H4 (cell line): ENCODE measurements at places on chromosomes 5 and 9. TPM values are rescaled to one million over a fixed set of nuclear protein-coding genes. Genes with fewer than 3 reads are reported as not detected.

The IL7R gene
- total RNA-seq, result 9.0 and 10.6 TPM in 2 replicates

GRCh38 chr5:154967421-154968024 is 26.6 kb downstream of the MRPL22 start:
- no peak for DNase-seq

GRCh38 chr5:8949908-8950307 is 596.0 kb downstream of the SEMA5A start:
- no peak for DNase-seq

DNA sequence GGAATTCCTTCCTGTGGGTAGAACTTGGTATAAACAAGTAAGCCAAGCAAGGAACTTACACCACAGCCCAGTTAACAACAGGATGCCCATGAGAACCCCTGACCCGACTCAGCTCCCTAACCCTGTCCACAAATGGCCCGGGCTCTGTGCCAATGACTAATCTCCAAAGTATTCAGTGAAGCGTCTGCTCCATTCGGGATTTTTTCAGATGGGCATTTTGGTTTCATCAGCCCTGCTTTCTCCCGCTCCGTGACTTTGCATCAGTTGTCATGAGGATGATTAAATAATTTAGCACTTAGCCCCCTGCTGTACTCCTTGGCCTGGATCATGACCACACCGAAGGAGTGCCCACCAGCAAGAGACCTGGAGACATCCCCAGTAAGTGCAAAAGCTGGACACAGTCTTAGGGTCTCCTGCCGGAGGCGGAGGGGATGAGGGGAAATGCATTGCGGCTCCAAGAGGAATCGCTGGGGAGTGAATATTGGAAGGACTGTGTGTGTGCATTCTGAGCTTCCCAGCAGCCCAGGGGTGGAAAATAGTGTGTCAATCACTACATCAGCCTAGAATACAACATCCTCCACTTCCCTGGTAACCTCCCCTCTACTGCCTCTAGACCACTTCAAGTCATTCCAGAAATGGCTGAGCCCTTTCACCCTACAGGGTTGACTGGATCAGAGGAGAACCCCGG is 41.4 kb upstream of the DNAH5 start:
- peak; percentile 83 for DNase-seq

DNA sequence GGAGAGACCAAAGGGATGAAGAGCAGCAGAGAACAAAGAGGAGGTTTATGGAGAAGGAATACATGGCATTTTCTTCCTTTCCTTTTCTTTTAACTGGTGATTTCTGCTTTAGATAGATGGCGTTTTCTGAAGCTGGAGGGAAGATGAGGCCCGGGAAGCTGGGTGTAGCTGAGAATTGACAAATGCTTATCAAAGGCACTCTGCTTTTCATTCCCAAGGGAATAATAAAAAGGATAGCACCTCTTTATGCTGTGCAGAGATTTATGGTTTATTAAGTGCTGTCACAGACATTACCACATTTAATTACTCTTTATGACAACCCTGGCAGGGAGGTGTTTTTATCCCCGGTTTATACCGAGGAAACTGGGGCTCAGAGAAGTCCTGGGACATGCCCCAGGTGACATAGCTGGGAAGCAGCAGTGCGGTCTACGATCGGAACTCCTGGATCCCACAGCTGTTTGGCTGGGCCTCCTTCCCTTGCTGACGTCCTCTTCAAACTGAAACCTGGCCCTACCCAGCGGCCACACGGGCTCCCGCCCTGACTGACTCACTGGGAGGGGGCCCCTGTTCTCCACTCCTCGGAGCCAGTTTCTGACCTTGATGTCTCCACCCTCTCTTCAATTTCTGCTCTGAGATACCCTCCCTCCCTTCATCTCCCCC is 8.2 kb upstream of the EPB41L4B start:
- DNase-seq, result peak; percentile 77

DNA sequence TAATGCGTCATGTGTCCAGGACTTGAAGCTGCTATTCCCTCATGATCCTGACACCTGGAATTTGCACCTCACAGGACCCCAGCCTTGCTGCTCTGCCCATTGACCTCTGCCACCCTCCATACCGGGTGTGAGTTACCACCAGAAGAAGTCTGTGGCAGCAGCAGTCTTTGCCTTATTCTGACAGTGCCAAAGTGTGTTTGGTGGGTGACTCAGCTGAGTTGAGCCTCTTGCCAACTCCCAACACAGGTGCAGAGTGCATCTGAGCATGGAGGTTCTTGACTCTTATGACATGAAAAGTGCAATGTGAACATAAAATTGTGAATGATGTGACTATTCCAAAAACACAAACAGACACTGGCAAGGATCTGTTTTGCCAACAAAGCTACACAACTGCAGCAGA is 1166.5 kb upstream of the CDH18 start:
- DNase-seq, result no peak

The SNCAIP gene
- total RNA-seq, result 0.91 and 1.7 TPM in 2 replicates

DNA sequence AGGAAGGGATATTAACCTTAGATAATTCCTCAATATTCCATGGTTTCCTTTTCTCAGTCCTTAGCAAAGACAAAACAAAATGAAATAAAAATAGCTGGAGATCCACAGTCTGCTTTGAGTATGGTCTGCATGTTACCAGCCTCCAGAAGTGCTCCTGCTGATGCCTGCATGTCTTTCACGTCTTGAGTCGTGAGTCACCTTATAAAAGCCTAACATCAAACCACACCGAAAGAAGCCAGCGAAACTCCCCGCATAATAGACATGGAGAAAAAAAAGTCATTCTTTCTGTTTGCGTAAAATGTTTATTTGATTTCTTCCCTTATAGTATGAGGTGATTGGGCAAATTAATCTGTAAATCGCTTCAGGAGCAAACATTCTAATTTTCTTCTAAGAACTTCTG is 380.5 kb downstream of the SLCO4C1 start:
- DNase-seq, result peak; percentile 93

GRCh38 chr5:82765765-82766164 is 311.4 kb downstream of the TMEM167A start:
- no peak for DNase-seq

The DDX4 gene
- total RNA-seq, result not detected in 2 replicates

- DNase-seq, result no peak
These were observed 27.2 kb upstream of the FCN1 start for GRCh38 chr9:134944916-134945315.

DNA sequence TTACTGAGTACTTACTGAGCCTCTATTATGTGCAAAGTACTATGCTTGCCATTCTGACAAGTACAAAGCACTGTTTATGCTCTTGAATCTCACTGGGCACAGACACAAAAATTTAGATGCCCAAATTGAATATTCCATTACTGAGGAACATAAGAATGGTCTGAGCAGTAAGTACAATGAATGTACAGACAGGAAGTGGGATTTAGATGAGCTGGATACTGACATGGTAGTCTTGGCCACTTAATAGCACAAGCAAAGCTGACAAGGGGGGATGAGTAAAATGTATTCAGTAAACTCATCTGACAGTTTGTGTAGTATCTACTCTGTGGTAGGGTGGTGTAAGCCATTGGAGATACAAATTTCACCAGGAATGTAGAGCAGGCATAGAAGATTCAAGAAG is 132.4 kb downstream of the EFNA5 start:
- no peak for DNase-seq

The PCSK1 gene
- total RNA-seq, result not detected in 2 replicates

GRCh38 chr5:67063791-67064190 is 132.8 kb downstream of the CD180 start:
- peak; percentile 9 for DNase-seq

The TEX10 gene
- 29.4 and 32.7 TPM in 2 replicates for total RNA-seq

DNA sequence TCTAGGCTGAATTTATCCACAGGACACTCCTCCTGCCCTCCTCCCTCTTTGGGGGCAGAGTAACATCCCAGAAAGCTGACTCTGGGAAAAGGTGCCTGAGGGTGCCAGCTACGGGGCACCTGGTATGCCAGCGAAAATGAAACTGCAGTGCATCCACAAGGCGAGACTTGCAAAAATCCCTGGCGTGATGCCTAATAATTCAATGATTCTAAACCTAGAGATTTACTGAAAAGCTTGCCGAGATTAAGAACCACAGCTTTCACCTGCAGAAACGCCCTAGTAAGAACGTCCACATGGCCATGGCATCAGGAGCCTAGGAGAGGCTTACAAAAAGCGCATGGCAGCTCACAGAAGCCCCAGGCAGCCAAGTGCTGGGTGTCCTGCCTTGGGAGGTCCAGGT is 20.9 kb downstream of the CCNJL start:
- DNase-seq, result no peak

DNA sequence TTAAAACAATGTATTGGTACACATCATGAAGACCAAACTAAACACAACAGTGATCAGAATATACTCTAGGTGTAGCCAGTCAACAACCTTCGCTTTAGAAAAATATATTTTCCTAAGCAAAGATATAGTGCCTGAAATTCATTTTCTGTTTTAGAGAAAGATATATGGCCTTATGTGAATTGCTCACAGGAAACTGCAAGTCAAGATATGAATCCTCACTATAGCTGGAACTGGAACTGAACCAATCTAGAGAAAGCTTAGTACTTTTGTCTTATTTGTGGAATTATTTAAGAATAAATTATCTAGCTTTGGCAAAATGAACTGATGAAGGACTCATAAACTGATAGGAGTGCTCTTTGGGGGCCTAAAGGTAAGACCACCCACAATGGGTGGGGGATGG is 27.3 kb downstream of the GZMK start:
- DNase-seq, result no peak

DNA sequence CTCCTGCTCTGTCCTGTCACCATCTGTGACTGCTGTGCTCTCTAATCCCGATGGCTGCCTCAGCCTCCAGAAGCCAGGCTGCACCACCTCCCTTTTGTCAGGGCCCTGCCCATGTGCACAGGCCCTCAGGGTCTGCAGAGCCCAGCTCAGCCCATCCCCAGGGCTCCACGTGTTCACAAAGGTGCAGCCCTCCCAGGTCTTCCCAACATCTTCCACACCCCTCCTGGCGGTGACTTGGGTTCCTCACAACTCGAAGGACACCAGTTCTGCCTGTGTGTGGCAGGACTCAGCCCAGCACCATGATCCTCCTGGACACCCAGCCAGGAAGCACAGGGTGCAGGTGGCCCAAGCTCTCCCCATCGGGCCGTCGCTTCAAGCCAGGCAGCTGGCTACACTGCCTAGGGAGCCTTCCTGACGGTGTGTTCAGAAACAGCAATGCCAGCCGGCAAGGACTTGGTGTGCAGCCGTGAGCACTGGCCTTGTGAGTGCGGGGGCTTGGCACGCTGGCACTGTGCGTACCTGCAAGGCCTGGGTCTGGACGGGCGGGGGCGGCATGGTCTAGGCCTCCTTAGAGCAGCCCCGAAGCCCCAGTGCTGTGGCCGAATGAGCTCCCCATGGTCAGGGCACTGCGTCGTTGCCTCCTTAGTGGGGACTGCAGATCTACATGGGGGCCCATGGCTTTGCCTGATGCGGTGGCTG is 96.1 kb downstream of the MRPL36 start:
- DNase-seq, result peak; percentile 2

- no peak for DNase-seq
These were observed 159.9 kb upstream of the RAI14 start for GRCh38 chr5:34496260-34496691.

DNA sequence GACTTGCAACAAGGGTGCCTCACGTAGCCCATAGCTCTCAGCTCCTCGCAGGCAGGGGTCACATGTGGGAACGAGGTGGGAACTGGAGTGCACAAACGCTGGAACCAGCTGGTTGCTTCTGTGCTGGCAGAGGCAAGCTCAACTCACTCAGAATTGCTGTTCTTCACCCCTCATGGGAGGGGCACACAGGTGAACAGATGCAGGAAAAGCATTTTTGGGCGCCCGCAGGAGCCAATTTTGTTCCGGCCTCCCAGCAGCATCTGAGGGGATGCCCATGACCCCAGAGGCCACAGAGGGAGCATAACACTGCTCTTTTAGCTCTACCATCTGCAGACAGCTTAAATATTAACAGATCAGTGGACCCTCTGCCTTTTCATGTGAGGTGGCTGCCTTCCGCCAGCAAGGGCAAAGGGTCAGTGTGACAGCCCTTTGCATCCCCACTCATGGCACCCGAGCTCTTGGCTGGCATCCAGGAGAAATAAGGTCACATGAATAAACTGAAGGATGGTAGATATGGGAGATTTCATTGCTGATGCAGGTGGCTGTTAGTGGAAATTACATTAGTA is 196.2 kb downstream of the SLCO4C1 start:
- no peak for DNase-seq

GRCh38 chr9:73845539-73845938 is 651.6 kb upstream of the RORB start:
- DNase-seq, result no peak

The FBN2 gene
- total RNA-seq, result 7.6 and 8.8 TPM in 2 replicates

GRCh38 chr9:79883073-79883645 is 311.4 kb downstream of the TLE4 start:
- DNase-seq, result no peak

The PCDHA10 gene
- 0.02 and 0.08 TPM in 2 replicates for total RNA-seq

DNA sequence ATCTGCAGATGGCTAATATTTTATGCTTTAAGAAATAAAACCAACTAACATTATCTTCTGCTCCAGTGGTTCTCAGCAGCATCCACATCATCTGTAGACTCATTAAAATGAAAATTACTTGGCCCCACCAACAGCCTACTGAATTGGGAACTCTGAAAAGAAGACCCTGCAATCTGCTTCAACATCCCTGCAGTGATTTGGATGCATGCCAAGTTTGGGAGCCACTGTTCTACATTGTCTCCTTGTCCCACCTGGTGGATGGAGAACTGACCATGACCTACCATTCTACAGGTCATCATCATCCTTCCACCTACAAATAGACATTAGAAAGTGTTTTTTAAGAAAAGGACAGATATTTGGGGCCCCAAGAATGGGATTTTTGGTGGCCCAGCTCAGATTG is 71.1 kb downstream of the ACER2 start:
- DNase-seq, result no peak

DNA sequence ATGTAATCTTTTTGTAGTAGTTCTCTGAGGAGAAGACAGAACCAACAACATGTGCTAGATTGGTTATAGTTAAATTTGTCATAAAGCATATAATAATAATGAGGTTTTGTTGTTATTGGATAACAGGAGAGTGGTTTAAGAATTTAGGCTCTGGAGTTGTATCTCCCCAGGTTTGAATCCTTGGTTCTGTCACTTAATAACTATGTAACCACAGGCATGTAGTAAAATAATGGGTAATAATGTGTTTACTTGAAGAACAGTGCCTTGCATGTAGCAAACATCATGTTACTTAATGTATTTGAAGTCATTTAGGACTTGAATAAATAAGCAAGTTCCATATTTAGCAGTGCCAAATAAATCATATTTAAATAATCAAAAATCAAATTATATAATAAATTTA is 55.8 kb downstream of the NSD1 start:
- DNase-seq, result no peak

- DNase-seq, result peak; percentile 76
These were observed 1.2 kb downstream of the LOX start for GRCh38 chr5:122076669-122077365.

DNA sequence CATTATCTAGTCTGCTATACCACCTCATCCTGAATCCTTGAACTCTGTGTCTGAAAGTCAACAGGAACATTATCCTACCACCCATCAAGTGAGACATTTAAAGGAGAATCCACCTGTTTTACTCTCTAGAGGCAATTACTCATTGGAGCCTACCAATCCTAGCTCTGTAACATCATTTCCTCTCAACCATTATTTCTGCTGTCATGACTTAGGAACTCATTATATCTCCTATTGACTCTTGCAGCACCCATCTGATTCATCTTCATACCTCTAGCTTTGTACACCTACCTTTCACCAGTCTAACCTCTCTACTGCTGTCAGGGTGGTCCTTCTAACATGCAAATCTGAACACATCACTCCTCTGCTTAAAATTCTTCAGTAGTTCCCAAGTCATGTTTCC is 481.5 kb downstream of the NFIB start:
- DNase-seq, result no peak

GRCh38 chr5:95709967-95710650 is 21.0 kb upstream of the RHOBTB3 start:
- peak; percentile 56 for DNase-seq

- no peak for DNase-seq
These were observed 199.9 kb upstream of the CDKN2B start for GRCh38 chr9:22208846-22209585.
